Activated CD4-positive, alpha-beta T cell treated with anti-CD3 and anti-CD28 coated beads, Interleukin-2, amount 10 ng/mL, durations not matched to agents 7 days and 5 days (primary cell): ENCODE measurements at places on chromosomes 13 and 19.

- DNase-seq = no peak
Observed at GRCh38 chr13:84481958-84482357, 599.7 kb upstream of the SLITRK1 start.

- peak; percentile 36 for DNase-seq
Observed at GRCh38 chr13:36275190-36276002, 22.2 kb downstream of the CCDC169 start.

- no peak for DNase-seq
Observed at GRCh38 chr13:56187331-56187730, 953.4 kb upstream of the PRR20A start.

DNA sequence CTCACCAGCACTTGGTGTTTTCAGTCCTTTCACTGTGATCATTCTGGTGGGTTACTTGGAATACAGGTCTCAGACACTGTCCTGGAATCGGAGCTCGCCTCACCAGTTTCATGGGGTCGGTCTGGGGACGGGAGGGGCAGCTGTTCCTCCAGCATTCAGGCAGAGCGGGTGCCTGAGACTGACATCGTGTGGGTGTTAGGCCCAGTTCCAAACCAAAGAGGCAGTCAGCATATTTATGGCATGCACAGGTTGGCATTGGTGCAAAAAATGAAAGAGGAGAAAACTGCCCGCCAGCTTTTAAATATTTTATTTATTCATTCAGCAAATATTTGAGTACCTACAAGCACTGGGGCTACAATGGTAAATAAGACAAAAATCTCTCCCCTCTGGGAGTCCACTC is 20.1 kb downstream of the PLEKHF1 start:
- DNase-seq = no peak

GRCh38 chr19:55305983-55306562 is 19.1 kb downstream of the TMEM150B start:
- DNase-seq = no peak

- DNase-seq = peak; percentile 51
Observed at GRCh38 chr19:43504426-43505185, at the start of gene PHLDB3. Gene PHLDB3, minus strand, starts transcription at chr19:43504746. Its CDS starts 628 bp downstream, at chr19:43504118.

DNA sequence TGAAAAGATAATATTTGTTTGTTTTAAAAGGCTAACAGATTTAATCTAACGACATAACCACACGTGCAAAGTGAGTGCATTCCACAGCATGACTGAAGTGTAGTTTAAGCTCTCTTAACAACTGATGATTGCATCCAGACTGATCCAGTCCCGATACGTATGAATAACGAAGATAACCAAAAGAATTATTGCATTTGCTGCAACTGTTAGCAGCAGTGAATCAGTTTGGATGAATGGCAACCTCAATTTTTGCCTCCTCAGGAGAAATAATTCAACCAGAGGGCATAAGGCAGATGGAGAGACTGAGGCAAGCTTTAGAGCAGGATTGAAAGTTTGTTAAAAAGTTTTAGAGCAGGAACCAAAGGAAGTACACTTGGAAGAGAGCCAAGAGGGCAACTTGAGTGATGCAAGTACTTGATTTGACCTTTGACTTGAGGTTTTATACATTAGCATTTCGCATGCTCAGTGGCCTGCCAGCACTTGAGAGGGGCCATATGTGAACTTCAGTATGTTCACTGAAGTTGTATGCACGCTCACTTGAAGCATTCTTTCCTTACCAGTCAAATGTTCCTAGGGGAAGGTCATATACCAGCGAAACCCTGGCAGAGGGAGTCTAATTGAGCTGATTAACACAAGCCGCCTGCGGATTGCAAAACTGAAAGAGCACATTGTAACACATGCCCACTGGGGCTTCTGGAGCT is 835.0 kb upstream of the PCDH20 start:
- no peak for DNase-seq

DNA sequence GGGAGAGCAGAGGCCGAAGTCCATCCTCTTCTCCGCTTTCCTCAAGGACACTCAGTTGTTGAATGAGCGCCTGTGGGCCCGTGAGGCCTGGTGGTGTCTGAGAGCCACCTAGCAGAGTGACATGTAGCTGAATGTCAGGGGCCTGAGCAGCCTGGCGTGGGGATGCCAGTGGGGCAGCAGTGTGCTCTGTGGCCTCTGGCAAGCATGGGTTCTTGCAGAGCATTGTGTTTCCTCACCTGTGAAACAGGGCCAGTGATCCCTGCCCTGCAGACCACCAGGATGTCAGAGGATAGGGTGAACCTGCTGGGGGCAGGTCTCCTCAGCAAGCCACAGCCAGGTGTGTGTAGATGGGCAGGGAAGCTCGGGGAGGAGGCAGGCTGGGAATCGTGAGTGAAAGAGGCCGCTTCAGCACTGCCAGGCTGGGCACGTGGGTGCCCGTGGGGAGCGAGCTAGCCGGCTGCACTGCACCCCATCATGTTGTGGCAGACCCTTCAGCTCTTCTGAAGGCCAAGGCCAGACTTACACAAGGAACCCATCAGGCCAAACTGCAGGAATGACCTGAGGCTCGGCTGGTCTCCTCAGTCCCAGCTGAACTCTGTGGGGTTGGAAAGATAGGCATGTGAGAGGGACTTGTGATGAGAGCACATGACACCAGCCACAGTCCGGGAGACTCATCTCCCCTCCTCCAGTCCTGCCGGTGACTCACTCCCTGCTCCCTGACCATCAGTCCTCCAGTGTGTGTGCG is 5.0 kb downstream of the PPP1R37 start:
- no peak for DNase-seq

GRCh38 chr13:52195401-52195837 is 36.0 kb upstream of the NEK3 start:
- peak; percentile 75 for DNase-seq

GRCh38 chr19:42095142-42095813 is 19.3 kb downstream of the ZNF574 start:
- no peak for DNase-seq

DNA sequence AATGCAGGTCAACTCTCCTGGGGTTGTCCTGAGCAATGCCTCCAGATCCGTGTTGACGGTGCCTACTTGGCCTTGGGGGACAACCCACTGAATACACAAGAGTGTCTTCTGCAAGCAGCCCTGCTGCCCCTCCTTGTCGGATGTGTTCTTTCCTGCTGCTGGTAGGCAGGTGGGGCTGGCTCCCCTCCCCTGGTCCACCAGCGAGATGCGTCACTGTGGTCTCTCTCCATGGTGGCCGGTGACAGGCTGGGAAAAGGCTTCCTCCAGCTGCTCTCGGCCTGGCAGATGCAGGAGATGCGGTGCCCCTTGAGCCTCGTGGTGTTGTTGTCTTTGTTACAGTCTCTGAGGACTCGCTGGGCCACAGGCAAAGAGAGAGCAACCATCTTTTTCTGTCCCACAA is 84.9 kb downstream of the RGCC start:
- DNase-seq = no peak

GRCh38 chr13:28704919-28705318 is 13.9 kb downstream of the SLC46A3 start:
- no peak for DNase-seq

- DNase-seq = no peak
Observed at GRCh38 chr13:75907044-75907443, 270.9 kb downstream of the LMO7 start.

GRCh38 chr19:1929021-1929742 is 11.8 kb upstream of the CSNK1G2 start:
- peak; percentile 83 for DNase-seq

DNA sequence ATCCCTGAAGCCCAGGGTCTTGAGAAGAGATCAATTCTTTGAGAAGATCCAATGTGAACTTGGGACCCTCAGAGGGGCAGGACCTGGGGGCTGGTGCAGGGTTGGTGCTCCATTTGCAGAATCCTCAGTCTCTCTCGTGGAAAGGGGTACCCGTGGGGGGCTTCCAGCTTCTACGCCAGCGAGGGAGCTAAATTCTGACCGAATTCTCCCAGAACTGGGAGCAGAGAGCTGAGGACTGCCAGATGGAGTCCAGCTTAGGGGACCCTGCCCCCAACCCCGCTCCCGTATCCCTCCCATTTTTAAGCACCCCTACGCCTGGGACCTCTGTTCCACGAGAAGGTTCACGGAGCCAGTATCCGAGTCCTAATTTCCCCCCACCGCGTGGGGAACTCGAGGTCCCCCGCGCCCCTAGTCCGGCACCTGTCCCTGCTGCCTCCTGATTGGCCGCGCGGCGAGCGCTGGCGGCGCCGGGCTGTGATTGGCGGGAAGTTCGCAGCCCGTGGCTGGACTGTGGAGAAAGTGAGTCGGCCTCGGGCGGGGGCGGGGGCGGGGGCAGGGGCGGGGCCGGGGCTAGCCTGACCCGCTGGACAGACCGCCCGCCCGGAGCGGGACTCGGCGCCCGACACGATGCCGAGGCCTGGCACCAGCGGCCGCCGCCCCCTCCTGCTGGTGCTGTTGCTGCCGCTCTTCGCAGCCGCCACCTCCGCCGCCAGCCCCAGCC is 4.4 kb upstream of the LTBP4 start:
- DNase-seq = no peak

DNA sequence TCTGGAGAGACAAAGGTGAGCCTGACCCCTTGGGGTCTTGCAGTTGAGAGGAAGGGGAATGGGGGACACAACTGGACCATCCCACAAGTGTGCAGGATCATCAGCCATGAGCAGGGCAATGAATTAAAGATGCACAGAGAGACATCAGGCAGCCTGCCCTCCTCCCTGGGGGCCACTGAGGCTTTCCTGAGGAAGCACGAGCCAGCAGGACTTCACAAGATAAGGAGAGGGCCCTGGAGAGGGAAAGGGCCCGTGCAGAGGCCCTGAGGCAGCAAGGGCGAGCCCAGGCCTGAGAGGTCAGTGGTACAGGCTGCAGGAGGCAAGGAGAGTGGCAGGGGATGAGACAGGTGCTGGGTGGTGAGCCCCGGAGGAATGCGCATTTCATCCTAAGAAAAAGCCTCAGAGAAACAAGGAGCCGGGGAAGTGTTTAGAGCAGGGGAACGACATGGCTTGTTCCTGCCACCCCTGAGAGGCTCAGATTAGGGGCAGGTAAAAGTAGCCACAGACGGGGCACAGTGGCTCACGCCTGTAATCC is 9.0 kb upstream of the PRKD2 start:
- DNase-seq = no peak

- DNase-seq = no peak
Observed at GRCh38 chr13:112174476-112175110, 107.6 kb downstream of the SOX1 start.

- no peak for DNase-seq
Observed at GRCh38 chr13:67735651-67736050, 505.5 kb upstream of the PCDH9 start.

DNA sequence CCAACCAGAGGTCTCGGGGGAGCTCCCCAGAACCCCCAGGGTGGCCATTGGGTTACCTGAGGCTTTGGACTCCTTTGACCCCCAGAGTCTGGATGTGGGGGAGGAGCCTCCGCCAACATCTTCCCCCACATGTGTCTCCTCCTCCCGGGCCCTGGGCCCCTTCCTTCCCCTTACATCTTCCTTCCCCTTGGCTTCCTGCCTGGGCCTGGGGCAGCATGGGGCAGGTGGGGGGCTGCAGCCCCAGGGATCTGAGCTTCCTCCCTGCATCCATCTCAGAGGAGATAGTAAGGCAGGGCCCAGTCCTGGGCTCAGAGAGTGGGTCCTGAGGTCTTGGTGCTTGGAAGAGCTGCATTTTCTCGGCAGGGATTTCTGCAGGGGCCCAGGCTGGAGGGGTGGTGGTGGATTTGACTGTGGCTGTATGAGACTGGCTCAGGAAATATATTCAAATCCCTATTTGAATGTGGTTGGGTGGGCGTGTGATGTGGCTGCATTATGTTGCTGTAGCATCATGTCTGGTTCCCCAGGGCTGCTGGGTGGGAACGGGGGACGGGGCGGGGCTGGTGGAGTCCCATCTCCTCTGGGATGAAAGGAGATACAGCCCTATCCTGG is 919 bp downstream of the VAV1 start:
- DNase-seq = peak; percentile 61

DNA sequence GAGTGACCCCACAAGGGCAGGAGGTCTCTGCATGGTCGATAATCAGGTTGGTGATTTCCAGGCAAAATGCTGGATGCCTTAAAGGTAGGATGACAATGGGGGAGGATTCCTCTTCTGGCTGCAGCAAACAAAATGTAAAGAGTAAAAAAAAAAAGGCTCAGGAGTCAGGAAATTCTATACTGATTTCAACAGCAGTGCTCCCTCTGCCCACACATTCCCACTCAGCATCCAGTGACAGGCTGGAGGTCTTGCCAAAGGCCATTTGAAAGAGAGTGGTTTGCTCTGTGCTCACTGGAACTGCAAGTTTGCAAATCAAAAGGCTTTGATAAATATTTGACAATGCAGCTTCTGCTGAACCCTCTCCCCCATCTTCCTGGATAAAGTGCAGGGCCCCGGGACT is 135.4 kb downstream of the TNFRSF19 start:
- DNase-seq = no peak

DNA sequence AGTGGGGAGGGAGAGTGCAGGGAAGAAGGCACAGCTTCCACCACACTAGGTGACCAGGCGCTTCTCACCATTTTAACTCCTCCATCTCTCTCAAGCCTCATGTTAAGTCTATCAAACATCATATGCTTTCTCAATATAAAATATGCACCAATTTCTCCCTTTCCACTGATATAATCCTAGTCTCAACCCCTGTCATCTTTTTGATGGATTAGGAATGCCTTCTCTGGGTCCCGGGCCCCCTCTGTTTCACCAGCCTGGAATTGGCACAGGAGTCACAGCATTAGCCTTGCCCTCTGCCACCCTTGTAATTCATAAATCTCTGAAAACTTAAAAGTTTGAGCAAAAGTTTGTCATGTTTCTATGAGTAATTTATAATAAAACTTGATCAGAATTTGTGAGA is at the start of gene ZSCAN4:
TSS of gene ZSCAN4 (plus strand) at position 301 of the 400 bp plus-strand sequence. CDS start 7,211 bp downstream, outside the sequence.
- DNase-seq = no peak

DNA sequence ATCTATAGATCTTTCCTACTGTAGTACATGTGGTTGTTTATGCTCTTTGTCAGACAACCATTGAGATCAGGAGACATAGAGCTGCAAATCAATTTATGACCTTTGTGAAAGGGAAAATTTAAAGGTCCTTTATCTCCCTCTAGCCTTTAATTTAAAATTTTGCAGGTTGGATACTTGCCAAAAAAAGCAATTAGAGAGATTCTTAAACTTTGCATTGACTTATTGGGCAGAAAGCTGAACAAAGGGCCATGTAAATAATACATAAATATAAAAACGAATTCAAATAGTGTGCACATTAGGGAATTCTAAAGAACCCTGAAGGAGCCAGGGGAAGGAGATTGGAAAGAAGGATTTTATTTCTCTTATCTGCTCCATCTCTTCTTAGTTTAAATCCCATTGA is 22.0 kb upstream of the RB1 start:
- DNase-seq = no peak

GRCh38 chr13:21637296-21637695 is 33.3 kb upstream of the MICU2 start:
- peak; percentile 13 for DNase-seq
